Hematopoietic multipotent progenitor cell (in vitro differentiated cells): ENCODE measurements at places on chromosomes 7 and 10.

DNA sequence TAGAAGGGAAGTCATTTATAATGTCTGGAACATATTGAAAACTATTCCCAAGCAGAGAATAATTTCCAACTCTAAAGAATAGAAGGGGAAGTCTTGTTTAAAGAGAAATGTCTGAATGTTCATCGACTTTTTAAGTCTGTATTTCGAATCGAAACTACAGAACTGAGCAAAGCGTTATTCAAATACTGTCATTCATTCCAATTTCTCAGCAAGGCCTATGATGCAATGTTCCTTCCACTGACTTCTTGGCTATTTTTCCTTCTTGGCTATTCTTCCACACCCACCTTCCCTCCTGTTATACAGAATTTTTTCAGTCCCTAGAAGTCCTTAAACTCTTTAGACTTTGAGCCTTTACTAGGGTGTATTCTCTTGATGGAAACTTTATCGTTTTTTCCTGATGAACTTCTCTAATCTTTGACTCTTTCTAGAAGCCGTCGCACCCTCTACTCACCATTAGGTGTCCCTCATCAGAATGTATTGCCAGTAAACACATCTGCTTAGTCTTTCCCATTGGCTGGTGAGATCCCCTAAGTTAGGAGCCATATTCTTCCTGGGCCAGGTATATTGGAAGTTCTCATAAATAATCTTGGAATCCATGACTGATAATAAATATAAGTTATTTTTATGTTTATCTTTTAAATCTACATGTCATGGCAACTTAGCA, 235.7 kb upstream of the CCDC6 start:
- no peak for DNase-seq

- no peak for DNase-seq
Measured at GRCh38 chr7:2017914-2018568, 214.7 kb downstream of the MAD1L1 start.

GRCh38 chr10:47160967-47161366, 139.0 kb upstream of the GDF10 start:
- no peak for DNase-seq

GRCh38 chr10:24723386-24723787, 300 bp downstream of the ARHGAP21 start:
- peak; percentile 17 for DNase-seq

GRCh38 chr10:104254493-104255310, at the start of gene GSTO1:
TSS of gene GSTO1 (plus strand) at chr10:104254892. CDS start at chr10:104254929, 37 bp downstream.
- DNase-seq = peak; percentile 43

GRCh38 chr10:29287635-29288034, 1.2 kb upstream of the LYZL1 start:
- no peak for DNase-seq

GRCh38 chr10:48459270-48460150, 145.4 kb downstream of the ARHGAP22 start:
- DNase-seq = no peak

DNA sequence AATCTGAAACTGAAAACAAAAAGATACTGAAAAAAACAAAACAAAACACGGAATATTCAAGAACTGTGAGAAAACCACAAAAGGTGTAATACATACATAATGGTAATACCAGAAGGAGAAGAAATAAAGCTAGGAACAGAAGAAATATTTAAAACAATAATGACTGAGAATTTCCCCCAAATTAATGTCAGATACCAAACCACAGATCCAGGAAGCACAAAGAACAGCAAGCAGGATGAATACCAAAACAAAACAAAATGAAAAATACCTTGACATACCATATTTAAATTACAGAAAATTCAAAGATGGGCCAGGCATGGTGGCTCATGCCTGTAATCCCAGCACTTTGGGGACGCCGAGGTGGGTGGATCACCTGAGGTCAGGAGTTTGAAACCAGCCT, 57.7 kb upstream of the PARD3 start:
- no peak for DNase-seq

DNA sequence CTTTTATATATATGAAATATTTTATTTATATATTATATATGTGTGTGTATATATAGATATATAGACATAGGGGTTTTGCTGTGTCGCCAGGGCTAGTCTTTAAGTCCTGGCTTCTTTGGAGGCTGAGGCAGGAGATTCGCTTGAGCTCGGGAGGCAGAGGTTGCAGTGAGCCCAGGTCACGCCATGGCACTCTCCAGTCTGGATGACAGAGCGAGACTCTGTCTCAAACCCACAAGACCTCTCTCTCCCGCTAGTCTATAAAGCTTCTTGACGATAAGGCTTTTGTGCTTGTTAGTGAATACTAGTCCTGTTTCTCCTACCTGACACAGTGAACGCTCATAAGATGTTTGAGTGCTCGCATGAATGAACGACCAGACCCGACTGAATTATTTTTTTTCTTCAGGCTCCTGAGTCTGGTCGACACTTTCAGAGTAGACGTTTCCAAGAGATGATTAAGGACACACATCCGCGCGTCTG, 577 bp upstream of the DDX21 start:
- DNase-seq = no peak

- no peak for DNase-seq
Measured at GRCh38 chr7:94115316-94115715, 111.2 kb upstream of the BET1 start.

GRCh38 chr7:8185926-8186683, 75.9 kb downstream of the ICA1 start:
- no peak for DNase-seq

DNA sequence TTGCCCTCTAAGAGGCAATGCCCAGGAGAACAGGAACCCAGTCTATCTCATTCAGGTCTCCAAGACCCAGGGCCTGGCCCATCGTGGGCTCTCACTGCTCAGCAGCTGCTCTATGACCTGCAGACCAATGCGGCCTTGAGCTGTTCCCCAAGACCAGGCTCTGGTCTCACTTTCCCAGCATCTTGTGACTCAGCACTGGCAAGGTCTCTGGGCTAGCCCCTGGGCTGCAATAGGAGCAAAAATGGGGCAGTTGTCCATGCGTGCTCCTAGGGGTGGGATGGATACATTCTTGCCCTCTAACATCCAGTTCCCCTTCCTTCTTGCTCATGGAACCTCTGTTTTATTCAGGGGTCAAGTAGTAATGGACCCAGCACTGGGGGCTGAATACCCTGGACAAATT, 13.5 kb downstream of the GCK start:
- no peak for DNase-seq

DNA sequence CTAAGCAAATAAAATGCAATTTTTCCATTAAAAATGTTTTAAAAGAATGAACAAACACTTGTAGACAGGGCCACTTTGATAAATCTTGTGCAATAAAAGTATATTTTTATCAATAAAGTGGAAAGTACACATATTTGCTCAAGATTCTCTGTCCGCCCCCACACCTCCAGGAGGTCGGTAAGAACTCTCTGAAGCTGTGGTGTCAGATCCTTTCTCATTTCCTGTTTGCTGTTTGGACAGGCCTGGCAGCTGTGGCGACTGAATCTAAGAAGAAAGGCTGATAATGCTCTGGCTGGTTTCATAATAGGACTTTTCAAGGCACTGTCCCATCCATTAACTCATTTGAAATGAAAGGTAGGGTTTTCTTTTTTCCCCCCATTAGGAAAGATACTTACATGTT, 15.3 kb upstream of the ASB4 start:
- no peak for DNase-seq

GRCh38 chr7:11899247-11899646, 67.2 kb upstream of the THSD7A start:
- no peak for DNase-seq

- DNase-seq = no peak
Measured at GRCh38 chr7:121744319-121744718, 128.6 kb upstream of the PTPRZ1 start.

- DNase-seq = no peak
Measured at GRCh38 chr10:104252368-104252767, 2.3 kb upstream of the GSTO1 start.

- no peak for DNase-seq
Measured at GRCh38 chr10:36182179-36182566, 540.1 kb upstream of the FZD8 start.

GRCh38 chr7:70492625-70493024, 639.3 kb upstream of the GALNT17 start:
- no peak for DNase-seq

DNA sequence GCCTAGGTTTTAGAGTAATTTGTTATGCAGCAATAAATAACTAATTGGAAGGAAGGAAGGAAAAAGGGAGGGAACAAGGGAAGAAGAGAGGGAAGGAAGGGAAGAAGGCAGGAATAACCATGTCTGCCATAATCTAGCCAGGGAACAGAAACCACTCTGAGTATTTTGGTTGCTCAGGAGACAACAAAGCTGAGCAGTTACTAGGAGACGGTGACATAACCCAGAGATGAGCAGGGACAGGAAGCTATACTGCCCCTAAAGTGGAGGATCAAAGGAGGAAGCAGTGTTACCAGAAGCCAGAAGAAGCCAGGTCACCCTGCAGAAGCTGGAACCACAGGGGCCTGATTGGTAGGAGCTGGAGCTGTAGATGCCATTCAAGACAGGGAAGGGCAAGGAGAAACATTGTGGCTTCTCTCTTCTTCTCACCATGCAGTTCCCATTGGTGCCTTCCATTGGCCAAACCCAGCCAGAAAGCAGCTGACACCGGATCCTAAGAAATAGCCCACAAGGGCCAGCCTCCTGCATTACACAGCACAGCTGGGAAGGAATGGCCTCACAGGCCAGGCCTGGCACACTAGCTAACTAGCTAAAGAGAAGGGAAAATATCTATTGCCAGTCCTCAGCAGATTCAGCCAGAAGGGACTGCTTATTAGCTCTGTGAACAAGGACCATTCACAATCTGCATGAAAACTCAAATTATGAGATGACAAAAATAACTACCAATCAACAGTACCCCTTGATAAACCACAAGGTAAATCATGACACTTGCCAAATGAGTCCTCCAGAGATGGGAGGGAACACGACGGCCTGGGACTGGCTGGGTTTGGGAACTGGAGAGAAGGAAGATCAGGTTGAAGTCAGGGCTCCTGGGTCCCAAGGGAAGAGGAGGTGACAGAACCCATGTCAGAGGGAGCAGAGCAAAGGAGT, 184.5 kb upstream of the NFE2L3 start:
- no peak for DNase-seq

- DNase-seq = peak; percentile 80
Measured at GRCh38 chr10:26481914-26482550, 43.9 kb downstream of the APBB1IP start.

DNA sequence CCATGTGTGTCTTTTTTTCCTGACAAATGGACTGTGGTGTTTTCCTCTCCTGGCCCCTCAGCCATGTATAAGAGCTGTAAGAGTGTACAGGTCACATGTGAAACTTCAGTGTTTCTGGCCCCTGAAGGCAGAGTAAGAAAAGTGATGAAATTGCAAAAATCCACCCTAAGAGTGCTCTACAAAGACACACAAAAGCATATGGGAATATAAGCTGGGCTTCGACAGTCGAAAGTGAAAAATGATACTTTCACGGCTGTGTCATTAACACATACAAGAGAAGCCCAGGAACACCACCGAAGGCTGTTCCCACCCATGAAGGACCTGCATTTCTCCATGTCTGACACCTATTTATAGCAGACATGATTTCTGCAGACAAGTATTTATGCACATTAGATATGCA, 192.2 kb downstream of the PARD3 start:
- DNase-seq = no peak

DNA sequence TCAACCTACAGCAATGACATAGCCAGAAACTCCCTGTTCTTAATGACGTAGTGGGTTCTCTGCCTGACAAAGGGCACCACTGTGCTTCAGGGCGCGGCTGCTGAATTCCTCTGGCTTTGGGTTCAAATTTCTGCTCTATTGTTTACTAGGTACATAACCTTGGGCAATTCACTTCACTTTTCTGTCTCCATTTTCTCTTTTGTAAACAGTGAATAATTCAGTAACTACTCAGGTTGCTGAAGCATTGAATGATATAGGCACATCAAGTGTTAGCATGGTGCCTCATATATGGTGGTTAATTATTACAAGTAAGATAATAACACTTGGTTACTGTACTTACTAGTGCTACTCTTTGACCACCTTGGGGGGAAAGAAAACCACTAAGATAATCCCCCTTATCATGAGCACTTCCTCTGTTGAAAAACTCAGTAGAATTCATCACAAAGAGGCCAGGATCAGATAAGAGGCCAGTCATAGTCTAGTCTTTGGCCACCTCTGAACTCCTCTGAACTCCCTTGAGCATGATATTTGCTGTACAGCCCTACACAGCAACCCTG, 92.0 kb upstream of the AHR start:
- peak; percentile 25 for DNase-seq
